ENCODE measurements at places on chromosomes 2 and 18. TPM values are rescaled to one million over a fixed set of nuclear protein-coding genes. Genes with fewer than 3 reads are reported as not detected.
A peak's percentile ranks its signal among the peaks of the same experiment; 100 is the strongest.

- DNase-seq: no peak
Measured at GRCh38 chr2:43406651-43407279, 180.4 kb upstream of the ZFP36L2 start.

UGT1A3 gene
- total RNA-seq: not detected

UGT1A4 gene
- total RNA-seq: 1.2 TPM

- no peak for DNase-seq
Measured at GRCh38 chr2:154758871-154759270, 60.4 kb downstream of the KCNJ3 start.

LRP1B gene
- total RNA-seq: 0.45 TPM

DNA sequence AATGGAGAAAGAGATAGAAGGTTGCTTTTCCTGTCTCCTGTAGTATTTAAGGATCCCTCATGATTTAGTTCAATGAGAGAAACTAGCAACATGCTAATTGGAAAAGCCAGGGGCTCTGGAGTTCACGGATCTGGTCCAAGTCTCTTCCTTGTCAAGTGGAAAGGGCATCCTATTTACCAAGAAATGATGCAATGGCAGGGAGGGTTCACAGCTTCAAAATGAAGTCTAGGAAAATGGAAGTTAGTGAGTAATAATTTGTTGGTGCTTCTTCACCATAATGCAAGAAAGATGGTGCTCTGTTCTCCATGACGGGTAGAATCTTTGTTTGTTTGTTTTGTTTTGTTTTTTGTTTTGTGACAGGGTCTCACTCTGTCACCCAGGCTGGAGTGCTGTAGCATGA lies 34.6 kb upstream of the SP3 start:
- no peak for DNase-seq

DNA sequence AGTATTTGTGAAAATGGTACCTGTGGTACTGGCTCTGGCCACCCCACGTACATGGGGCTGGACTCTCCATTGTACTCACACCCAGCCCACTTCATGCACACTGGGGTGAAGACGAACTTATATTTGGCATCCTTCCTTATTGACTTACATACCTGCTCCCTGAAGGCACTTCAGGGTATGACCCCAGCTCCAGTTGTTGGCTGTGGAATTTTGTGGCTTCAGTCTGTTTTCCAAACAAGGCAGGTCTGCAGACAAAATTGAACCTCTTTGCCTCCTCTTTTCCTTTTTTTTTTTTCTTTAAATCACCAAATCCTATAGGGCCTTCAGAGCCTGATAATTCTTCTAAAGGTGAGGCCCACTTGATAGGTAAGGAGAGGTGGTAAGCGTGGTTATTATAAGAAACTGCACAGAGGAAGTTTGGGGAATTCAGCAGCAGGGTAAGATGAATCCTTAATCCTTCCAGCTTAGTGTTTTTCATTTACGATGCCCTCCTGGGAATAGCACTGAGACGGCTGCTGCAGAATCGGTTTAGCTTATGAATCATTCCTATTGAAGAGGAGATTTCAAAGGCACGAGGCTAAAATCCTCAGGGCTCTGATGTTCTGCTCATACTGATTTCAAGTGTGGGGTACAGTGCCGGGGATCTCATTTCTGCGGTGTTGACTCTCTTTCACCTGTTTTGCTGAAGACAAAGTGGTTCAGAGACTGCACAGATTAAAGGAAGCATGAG lies 55.2 kb downstream of the KIF5C start:
- peak; percentile 16 for DNase-seq

DNA sequence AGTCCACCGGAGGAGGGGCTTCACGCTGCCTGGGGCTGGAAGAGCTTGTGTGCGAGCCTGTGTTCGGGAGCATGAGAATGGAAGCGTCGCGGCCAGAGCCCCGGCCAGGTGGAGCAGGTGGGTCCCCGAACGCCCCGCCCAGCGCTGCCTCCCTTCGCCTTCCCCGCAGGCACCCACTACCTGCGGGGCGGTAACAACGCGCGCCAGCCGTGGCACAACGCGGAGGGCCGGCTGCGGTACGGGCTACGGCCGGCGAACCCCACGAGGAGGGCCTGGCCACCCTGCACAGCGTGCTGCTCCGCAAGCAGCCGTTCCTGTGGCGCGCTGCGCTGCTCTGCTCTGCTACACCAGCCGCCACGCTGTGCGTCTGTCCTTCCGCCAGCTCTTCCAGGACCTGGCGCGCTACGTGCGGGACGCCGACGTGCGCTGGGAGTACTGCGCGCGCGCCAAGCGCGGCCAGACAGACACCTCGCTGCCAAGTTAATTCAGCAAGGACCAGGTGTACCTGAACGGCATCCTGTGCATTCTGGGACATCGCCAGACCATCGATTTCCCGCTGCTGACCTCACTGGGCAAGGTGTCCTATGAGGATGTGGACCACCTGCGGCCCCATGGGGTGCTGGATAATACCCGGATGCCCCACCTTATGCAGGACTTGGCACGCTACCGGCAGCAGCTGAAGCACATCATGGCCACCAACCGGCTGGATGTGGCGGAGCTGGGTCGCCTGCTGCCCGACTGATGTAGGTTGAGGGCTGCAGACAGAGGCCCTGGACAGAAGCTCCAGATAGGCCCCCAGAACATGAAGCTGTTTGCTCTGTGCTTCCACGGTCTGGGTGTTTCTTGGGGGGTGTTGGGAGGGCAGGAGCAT lies 200.6 kb downstream of the NAPG start:
- DNase-seq: no peak

GRCh38 chr18:68734308-68734707 lies 19.4 kb upstream of the TMX3 start:
- DNase-seq: no peak

DNA sequence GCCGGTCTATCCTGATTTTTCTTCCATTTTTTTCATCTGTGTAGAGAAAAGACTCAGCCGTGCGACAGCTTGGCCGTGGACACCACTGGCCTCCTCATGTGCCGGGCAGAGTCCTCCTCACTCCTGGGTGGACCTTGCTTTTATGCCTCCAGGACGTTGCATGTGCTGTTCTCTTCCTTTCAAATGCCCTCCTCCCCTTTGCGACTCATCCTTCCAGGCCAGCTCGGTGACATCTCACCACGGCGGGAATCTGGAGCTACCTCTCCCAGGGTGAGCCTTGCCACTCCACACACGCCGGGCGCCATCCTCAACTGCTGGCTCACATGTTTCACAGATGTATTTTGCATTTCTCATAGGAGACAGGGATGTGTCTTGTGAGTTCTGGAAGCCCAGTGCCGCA lies 198.5 kb upstream of the HDAC4 start:
- DNase-seq: no peak

GRCh38 chr2:187310701-187311100 lies 137.4 kb downstream of the CALCRL start:
- peak; percentile 48 for DNase-seq
